ENCODE measurements at places on chromosomes 12 and 14. TPM values are rescaled to one million over a fixed set of nuclear protein-coding genes. Genes with fewer than 3 reads are reported as not detected.

PTCSC3 gene
- not detected for total RNA-seq

PLEK2 gene
- total RNA-seq, result 4.1 TPM

OTX2 gene
- total RNA-seq, result not detected

DHRS2 gene
- total RNA-seq, result 3.4 TPM

REM2 gene
- total RNA-seq, result not detected

MPHOSPH9 gene
- 75.1 TPM for total RNA-seq

ZNF385A gene
- total RNA-seq, result 5.3 TPM

DNA sequence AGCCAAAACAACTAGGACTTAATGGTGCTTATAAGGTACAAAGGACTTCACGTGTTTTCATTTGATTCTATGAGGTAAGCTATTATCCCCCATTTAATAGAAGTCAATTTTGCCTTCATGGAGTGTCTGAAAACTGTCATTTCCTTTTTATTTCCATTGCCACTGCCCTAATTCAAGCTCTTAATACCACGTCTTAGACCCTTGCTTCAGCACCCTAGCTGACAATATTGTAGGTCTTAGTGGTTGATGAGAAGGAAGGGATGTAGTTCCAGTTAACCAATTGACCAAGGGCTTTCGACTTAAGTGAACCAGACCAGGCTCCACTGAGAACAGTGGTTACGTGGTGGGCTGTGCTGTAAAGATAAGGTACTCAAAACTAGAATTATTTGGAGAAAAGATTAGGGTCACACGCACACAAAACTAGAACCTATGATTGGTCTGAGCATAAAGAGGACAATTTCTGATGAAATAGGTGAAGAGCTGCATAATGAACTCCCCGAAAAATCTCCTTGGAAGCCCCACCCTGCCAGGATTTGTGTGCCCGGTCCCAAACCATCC lies 9.6 kb upstream of the ASIC1 start:
- DNase-seq, result no peak

DNA sequence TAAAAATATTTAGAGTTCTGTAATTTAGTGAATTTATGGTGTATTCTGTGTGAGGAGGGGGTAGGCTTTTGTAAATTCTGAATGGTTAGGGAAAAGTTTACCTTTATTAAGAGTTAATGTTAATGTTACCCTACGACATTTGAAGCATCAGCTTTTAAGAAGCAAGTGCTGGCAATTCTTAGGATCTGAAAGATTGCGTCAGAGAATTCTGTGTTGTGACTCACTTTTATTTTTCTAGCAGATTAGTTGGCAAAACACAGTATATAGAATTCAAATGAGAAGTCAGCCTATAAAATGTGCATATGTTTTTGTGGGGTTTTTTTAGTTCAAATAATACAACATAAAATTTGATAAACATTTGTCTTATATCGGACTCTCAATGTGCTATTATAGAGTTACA lies 97.6 kb downstream of the RAD52 start:
- peak; percentile 13 for DNase-seq

- DNase-seq, result no peak
These were observed 34.5 kb upstream of the PLEK2 start for GRCh38 chr14:67446371-67447032.

DNA sequence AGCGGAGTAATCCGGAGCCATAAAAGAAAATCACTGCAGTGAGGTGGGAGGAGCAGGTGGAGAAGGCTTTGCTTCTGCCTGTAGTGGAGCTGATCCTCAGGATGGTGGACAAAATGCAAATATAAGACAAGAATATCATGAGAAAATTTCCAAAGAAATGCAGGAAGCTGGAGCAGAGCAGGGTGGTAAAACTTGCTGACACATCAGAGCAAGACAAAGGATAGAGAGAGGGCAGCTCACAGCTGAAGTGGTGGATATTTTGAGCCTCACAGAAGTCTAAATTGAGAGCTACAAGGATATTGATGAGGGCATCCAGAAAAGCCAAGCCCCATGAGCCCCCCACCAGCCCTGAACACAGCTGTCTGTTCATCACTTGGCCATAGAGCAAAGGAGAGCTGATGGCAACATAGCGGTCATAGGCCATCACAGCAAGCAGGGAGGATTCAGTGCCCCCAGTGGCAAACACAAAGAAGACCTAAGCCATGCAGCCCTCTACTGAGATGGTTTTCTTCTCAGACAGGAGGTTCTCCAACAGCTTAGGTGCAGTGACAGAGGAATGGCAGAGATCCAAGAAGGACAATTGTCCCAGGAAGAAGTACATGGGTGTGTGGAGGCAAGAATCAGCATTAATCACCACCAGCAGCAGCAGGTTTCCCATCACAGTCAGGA lies 30.0 kb upstream of the ANP32D start:
- no peak for DNase-seq

DNA sequence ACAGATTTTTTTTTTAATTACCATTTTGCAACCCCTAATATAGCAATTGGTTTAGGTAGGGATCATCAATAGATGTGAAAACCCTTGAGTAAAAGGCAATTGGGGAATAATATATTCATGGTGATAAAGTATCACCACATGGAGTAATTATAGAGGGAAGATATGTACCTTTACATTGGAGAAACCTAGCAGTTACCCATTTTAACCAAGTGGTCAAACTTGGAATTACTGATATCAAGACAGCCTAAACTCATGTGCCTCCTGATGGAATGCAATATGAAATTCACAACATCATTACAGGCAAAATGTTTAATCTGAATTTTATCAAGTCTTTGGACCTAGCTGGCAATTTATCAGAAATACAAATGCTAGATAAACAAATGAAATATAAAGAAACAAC lies 6.7 kb upstream of the SLC10A1 start:
- no peak for DNase-seq

DNA sequence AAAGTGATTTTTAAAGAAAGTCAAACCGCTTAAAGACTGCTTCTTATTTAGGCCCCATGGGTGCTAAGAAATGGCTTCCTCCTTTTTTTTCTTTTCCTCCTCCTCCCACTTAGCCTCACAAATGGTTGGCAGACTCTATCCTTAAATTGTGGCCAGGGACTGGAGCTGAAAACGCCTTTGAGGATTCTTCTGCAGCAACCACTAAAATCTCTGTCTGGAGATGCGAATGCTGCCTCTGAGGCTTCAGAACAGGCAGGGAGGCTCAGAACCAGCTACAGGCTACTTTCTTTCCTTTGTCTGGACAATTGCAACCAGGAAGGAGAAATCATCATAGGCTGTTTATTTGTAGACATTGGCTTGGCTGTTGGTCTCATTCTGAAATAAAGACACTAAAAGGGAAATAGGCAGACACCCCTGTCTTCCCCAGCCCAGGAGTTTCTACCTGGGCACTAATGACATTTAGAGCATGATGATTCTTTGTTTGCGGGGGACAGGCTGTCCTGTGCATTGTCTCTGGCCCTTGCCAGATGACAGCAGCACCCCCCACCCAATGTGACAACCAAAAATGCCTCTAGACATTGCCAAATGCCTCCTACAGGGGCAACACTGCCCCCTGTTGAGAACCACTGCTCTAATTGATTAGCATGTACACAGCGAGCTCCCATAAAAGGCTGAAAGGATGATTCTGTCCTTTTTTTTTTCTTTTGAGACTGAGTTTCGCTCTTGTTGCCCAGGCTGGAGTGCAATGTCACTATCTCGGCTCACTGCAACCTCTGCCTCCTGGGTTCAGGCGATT lies 50.3 kb downstream of the MAP1LC3B2 start:
- no peak for DNase-seq

GRCh38 chr12:69252033-69252432 lies 12.7 kb downstream of the CPSF6 start:
- no peak for DNase-seq

DNA sequence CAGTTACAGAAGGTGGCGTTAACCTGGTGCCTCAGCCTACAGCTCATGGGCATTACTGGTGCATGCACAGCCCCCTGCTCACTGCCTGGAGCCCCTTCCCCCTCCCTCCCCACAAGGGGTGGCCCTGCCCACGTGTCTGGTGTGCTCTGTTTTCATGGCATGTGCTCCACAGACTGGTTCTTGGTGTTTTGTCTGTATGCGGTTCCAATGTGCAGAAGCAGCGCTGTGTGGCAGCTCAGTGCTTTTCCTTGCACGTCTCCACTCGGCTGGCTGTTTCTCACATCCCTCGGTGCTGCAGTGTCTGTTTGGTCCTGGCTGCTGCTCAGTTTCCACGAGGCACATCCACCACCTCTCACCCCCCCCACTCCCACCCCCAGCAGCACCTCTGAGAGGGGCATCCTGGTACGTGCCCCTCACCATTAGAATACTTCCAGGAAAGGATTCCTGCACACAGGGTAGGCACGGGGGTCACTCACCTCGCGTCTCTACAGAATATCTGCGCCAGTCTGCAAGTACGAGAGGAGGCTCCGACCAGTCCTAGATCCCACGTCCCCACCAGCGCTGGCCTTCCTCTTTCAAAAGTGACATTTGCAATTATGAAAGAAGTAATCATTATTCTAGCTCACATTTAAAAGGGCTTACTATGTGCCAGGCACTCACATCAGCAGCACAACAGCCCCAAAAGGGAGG lies 27.1 kb downstream of the DIO3 start:
- DNase-seq, result no peak

DNA sequence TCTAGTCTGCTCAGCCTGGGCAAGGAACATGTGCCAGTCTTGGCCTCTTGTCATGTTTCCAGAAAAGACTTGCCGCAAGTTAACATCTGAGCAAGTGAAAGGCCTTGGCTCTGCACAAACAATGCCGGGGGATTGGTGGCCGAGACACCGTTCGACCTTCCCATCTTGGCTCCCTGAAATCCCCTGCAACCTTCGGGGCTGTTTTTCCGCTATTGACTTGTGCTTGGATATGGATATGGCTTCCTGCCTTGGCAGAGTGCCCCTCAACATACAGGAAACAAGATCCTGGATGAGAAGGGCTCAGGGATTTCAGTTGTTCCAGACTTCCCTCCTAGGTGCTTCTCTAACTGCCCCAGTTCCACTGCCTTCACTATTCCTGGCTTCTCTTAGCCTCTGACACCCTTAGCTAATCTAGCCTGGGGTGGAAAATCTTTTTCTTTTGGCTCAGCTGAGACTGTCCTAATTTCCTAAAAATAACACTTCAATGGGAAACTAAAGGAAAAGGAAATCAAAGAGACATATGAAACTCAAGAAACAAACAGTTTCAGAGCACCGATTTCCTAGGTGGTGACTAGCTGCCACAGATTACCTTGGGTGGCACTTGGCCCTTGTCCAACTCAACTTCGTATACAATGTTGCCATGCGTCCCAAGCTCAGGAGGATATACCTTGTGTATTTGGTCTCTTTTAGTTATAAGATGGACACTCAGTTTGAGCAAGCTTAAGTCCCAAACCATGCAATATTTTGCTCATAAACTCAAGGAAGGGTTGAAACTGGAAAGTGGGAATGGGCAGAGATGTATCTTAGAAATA lies 33.9 kb downstream of the RDH12 start:
- DNase-seq, result no peak

- DNase-seq, result no peak
These were observed 37.4 kb downstream of the RASSF8 start for GRCh38 chr12:25995906-25996305.

DNA sequence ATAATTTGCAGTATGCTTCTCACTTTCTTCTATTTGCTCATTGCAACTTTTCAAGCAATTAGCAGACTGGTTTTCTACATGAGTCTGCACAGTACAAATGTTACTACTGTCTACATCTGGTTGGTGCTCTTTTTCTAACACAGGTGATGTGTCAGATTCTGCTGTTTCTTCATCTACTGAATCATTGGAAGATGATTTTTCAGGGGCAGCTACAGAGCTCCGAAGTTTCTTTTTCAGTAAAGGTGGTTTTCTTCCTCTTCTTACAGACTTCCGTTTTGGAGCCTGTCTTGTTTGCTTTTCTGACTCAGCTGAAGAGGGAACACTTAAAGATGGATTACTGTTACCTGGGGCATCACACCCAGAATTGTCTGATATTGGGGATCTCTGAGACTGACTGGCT lies 62.1 kb downstream of the SCAF11 start:
- no peak for DNase-seq

DNA sequence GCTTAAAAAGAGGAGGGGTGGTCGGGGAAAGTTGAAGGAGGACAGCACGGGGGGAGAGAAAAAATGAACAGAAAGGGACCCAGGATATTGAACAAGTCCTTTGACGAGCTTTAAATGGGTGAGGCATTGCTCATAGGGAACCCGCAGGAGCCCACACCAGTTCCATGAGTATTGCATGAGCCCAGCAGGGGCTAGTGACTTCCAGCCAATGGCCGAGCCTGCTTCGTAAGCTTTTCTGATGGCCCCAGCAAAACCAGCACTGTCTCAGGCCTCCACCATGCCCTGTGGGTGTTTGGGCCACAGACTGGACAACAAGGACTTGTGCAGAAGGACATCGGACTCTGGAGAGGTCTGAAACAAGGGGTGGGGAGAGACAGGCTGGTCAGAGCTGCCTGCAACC lies 109.5 kb downstream of the ZFP36L1 start:
- DNase-seq, result peak; percentile 48

DNA sequence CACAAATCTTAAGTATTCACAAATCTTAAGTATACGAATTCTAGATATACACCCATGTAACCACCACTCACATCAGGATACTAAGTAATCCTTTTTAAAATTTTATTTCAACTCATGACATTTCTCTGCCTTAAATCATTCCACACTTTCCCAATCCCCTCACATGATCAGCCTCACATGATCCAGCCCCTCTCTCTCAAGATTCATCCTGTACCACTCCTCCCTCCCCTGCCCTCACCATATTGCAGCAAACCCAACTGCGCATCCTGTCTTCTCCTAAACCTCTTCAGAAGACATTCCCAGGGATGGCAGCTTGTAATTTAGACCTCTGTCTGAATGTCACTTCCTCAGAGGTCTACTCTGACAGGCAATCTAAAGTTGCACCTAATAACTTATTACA lies 1.7 kb upstream of the EIF4B start:
- no peak for DNase-seq

GRCh38 chr14:88599326-88599725 lies 36.5 kb downstream of the ZC3H14 start:
- DNase-seq, result no peak

GRCh38 chr12:24561882-24562770 lies 386.8 kb downstream of the BCAT1 start:
- no peak for DNase-seq

DNA sequence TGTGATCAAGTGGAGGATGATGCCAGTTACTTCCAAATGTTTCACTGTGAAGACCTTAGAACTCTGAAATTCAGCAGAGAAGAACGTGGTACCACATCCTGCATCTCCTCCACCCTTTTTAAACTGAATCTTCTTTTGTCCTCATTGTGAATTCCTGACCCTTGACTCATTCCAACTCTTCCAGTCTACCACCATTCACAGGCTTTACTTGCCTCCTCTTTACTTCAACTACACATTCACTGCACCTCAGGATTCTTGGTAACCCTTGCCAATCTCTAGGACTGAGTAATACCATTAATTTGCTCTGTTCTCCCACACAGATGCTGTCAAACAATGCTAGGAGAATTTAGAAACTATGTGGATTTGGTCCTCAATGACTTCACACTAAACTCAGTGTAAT lies 37.3 kb downstream of the PPP1R12A start:
- peak; percentile 97 for DNase-seq

Data from A172 (cell line).